ENCODE measurements at places on chromosomes 2 and 18.
A peak's percentile ranks its signal among the peaks of the same experiment; 100 is the strongest.

DNA sequence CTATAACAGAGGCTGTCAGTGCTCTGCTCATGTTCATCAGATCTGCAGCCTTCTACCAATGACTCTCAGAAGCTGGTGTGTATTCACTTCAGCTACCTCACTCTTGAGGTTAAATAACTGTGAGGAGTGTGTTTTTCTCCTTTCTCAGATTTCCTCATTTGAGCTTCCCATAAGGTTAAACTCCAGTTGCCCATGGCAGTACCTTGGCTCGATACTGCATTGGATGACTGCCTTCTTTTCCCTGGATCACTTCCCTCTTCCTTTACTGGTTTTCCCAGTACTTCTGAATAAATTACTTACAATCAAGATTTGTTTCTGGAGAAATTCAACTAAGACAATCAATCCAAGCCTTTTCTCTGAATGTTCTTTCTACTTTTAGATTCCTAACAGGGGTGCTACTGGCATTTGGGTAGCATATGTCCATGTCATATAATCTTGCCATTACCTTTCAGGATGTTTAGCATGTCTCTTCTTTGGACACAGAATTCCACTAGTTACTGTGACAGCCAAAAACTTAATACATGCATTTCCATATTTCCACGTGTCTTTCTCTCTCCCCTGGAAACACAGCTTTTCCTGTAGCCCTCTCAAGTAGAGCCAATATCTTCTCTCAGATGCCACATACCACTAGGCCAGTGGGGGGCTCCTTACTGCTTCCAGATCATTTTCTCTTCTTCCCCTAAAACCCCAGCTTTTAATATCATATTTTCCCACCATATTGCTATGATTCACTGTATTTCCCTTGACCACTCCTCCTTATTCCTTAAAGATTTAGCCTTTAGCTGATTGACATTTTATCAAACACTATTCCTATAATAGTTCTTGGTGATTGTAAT, 15.0 kb upstream of the SPOPL start:
- DNase-seq: no peak

- no peak for DNase-seq
Observed at GRCh38 chr2:174412256-174412655, 16.7 kb downstream of the SCRN3 start.

- no peak for DNase-seq
Observed at GRCh38 chr2:240233885-240234502, 93.5 kb upstream of the OTOS start.

DNA sequence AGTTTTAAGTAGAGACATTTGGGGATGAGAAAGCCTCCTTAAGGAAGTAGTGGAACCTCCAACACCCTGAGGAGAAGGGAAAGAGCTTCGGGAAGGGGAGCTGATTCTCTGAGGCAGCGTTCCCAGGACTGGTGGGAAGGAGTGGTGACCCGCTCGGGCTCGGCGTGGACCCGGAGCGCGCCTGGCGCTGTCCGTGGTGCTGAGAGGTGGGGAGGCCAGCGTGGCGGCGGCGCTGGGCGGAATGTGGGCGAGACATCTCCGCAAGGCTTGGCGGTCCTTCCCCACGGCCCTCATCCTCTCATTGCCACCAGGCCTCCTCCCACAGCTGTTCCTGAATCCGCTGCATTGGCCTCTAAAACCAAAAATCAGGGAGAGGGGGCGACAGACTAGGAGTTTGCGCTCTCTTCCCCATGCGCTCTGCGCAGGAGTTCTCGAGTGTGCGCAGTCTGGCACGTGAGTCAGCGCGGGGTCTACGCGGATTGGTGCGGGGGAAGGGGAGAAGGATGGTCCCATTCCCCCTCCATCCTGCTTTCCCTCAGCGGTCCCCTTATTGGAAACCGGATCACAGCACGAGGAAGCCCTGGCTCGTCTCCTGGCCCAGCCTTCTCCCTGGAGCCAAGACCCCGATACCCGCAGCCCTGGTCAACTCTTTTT, 857 bp downstream of the RESP18 start:
- no peak for DNase-seq

DNA sequence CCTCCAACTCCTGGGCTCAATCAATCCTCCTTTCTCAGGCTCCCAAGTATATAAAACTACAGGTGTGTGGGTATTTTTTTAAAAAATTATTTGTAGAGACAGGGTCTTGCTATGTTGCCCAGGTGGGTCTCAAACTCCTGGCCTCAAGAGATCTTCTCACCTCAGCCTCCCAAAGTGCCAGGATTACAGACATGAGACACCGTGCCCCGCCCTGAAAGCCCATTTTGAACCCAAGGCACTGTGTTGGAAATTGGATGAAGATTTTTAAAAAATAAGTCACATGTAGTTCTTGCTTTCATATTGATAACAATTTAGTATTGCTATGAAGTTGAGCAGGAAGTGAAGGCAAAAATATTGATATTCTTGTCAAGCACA, 472.5 kb upstream of the TNP1 start:
- DNase-seq: no peak

DNA sequence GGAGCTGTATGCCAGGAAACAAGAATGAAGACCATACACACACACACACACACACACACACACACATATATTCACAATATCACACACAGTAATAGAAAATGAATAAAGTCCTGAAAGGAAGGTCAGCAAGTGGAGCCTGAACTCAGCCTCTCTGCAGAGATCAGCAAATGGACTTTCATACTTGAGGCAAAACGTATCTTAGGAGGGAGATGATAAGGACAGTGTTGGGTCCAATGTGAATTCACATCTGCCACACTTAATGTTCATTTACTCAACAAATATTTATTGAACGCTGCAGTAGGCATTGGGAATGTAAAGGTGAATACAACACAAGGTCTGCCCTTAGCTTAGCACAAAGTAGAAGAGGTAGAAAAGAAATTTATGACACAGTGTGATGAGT, 2.7 kb upstream of the MTLN start:
- no peak for DNase-seq

DNA sequence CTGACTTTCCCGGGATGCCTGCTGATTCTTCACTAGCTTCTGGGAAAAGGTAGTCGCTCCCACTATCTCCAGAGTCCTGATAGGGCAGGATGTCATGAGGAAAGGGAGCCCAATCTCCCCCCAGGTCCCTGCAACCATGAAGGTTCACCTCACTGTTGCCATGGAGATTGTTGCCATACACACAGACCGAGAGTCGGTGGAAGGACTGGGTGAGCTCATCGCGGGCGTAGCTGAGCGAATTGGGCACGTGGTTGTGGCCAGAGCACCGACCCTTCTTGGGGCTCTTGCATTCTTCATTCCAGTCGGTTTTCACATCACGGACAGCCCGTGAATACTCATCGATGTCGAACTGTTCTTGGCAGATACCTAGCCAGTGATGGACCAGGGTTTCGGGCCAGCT, 97.4 kb downstream of the MEP1B start:
- DNase-seq: no peak

GRCh38 chr18:10229458-10229857, 225.0 kb upstream of the APCDD1 start:
- DNase-seq: no peak

- no peak for DNase-seq
Observed at GRCh38 chr2:61398413-61398812, 72.5 kb downstream of the USP34 start.

GRCh38 chr2:232925821-232926156, 55.7 kb downstream of the SNORC start:
- DNase-seq: no peak

DNA sequence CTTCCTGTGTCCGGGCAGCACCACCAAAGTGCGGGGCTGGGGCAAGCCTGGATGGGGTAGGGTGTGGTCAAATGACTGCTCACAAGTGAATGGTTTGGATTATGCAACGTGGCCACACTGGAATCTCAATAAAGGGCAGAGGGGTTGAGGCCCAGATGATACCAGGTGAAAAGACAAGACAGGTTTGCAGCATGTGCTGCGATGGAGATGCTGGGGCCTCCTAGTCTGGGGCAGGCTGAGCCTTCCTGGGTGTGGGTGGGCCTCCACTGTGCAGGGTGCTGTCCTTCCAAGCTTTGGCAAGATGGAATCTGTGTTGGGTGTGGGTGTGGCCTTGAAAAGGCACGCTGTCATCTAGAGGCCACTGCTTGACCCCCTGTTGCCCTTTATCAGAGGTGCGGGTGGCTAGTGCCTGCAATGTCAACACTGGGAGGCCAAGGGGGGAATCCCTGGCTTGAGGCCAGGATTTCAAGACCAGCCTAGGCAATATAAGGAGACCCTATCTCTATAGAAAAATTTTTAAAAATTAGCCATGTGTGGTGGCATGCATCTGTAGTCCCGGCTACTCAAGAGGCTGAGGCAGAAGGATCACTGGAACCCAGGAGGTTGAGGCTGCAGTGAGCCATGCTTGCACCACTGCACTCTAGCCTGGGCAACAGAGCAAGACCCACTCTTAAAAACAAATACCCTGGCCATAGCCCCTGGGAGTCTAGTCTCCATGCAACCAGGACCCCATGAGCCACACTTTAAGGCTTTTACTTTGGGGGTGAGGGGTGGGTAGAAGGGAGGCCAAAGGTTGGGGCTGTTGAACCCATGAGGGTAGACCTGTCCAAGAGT, 13.8 kb downstream of the RRM2 start:
- DNase-seq: no peak

GRCh38 chr2:218217360-218218267, 625 bp downstream of the ARPC2 start:
- DNase-seq: peak; percentile 44

DNA sequence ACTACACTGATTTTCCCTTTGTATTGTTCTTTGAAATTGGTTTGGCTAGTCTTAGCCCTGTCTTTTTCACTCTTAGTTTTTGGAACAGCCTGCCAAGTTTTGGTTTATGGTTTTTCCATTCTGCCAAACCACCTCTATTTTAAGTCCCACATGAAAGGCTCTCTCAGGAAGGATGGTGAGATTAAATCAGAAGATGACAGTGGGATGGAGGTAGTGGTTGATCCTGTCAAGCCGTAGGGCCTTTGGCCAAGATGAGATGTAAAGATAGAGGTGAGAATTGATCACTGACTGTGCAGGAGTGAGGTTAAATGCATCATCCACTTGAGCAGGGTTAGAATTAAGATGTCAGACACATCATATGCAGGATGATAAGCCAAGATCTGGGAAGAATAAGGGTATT, 948.5 kb downstream of the SLC4A3 start:
- DNase-seq: no peak

- DNase-seq: no peak
Observed at GRCh38 chr2:178807227-178808008, at the start of gene TTN. Gene TTN, minus strand, starts transcription at chr2:178807423. Its CDS starts 2,781 bp downstream, at chr2:178804642.

DNA sequence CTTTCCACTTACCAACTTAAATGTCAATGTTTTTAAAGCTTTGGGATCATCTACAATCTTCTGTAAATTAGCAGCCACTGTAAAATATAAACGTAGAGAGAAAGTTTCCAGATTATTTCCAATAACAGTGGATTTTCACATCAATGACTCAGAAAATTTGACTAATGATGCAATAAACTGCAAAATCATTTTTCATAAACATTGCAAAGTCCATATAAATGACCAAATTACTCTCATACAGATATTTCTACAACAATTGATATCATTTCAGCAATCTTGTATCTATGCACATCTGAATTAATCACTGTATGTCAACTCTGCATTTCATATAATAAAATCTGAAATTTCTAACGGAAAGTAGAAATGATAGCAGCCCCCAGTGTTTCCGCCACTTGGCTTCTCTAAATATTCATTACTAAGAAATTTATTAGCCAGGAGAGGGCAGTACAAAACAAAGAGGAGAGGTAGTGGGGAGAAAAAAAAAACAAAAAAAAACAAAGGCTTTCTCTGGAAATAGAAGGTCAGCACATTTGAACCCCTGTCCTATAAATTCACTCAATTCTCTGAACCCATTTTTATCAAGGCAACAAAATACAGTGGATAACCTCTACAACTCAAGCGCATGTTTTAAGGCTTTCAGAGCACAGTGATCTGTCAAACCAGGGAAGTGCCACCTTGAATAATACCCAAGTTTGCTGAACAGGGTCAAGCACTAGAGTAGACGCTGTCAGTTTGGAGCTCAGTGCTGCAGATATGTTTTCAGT, 282.6 kb downstream of the STK39 start:
- no peak for DNase-seq

DNA sequence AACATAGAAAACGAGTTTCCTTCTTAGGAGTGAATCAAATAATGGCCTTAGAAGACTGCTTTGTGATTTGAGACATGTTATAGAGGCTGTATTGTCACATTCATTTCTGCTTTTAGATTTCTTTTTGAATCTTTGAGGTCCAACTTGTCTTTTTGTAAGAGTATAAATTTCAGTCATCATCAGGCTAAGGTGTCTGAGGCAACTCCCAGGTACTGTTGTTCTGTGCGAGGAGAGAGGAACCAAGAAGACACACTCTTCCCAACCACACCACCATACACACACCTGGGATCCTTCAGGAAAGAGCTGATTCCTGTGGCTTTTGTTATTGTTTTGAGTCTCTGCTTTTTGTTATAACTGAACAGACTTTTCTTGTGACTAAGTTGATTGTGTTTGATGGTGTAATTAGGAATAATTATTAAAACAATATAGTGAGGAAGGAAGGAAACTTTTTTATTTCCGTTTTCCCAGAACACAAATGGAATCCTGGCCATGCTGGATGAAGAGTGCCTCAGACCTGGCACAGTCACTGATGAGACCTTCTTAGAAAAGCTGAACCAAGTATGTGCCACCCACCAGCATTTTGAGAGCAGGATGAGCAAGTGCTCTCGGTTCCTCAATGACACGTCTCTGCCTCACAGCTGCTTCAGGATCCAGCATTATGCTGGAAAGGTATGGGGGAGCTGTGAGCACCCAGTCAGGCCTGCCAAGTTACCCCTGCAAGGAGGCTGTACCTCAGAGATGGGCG, 140.4 kb downstream of the MYO1B start:
- no peak for DNase-seq
